ENCODE measurements at places on chromosomes 2 and 18. TPM values are rescaled to one million over a fixed set of nuclear protein-coding genes. Genes with fewer than 3 reads are reported as not detected.

The OTOS gene
- not detected for total RNA-seq

The FAM117B gene
- 9.2 TPM for total RNA-seq

The TMEM169 gene
- 0.59 TPM for total RNA-seq

The UPP2 gene
- not detected for total RNA-seq

The DNAH7 gene
- 1.6 TPM for total RNA-seq

The ADD2 gene
- 6.0 TPM for total RNA-seq

The REG3A gene
- not detected for total RNA-seq

The SATB2 gene
- 10.2 TPM for total RNA-seq

The AQP12A gene
- total RNA-seq, result not detected

The SERPINB13 gene
- total RNA-seq, result not detected

The AGXT gene
- total RNA-seq, result not detected

The KCNJ13 gene
- not detected for total RNA-seq

The RTKN gene
- total RNA-seq, result 83.9 TPM

The AKAIN1 gene
- total RNA-seq, result not detected

The TLX2 gene
- total RNA-seq, result not detected

The SPAG16 gene
- 42.7 TPM for total RNA-seq

The SETBP1 gene
- total RNA-seq, result 26.2 TPM

The CNOT9 gene
- total RNA-seq, result 34.2 TPM

The PPIG gene
- total RNA-seq, result 26.1 TPM

The ESPNL gene
- total RNA-seq, result 2.1 TPM
